ENCODE measurements at places on chromosomes 7 and 10. TPM values are rescaled to one million over a fixed set of nuclear protein-coding genes. Genes with fewer than 3 reads are reported as not detected.

Gene CASTOR2
- total RNA-seq: 5.6 TPM

Gene ZWINT
- 2.7 TPM for total RNA-seq

Gene CPA1
- total RNA-seq: 0.45 TPM

Gene CLCN1
- total RNA-seq: 0.16 TPM

Gene CNTNAP2
- not detected for total RNA-seq

Gene PCLO
- 0.36 TPM for total RNA-seq

Gene LRRN3
- total RNA-seq: 2.7 TPM

Gene CCDC172
- not detected for total RNA-seq

Gene SAP25
- total RNA-seq: not detected

Gene PGAM2
- total RNA-seq: not detected
